ENCODE measurements at places on chromosomes 13 and 19.
A peak's percentile ranks its signal among the peaks of the same experiment; 100 is the strongest.

- DNase-seq, result no peak
Observed at GRCh38 chr13:79258489-79258888, 147.6 kb downstream of the RBM26 start.

DNA sequence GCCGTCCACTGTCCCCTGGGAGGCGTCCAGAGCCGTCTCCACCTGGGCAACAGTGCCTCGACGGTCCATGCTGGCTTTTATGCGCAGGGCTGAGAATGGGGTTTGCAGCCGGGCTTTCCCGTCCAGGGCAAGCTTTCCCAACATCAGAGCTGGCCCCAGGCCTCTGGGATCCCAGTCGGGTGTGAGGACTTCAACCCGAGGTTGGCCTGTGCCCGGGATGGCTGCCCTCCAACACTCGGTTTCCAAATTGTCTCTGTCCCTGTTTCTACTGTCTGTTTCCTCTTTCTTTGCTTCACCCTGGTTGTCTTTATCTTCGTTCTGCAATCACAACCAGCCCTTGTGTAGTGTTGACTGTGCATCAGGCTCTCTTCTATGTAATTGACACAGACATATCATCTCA is at the start of gene IFNL4:
IFNL4 (minus strand) TSS at position 51 of the 400 bp plus-strand sequence.
- DNase-seq, result no peak

DNA sequence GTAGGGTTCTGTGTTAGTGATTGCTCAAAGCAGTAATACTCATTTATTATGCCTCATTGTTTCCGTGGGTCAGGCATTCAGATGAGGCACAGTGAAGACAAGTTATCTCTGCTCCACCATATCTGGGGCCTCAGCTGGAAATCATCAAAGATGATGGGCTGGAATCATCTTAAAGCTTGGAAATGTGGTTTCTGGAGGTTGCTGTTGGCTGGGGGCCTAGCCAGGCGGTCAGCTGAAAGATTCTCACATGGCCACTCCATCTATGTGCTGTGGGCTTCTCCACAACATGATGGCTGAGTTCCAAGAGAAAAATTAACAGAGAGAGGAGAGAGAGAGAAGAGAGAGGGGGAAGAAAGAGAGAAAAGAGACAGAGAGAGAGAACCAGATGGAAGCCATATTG is 75.5 kb downstream of the OLFM4 start:
- no peak for DNase-seq

DNA sequence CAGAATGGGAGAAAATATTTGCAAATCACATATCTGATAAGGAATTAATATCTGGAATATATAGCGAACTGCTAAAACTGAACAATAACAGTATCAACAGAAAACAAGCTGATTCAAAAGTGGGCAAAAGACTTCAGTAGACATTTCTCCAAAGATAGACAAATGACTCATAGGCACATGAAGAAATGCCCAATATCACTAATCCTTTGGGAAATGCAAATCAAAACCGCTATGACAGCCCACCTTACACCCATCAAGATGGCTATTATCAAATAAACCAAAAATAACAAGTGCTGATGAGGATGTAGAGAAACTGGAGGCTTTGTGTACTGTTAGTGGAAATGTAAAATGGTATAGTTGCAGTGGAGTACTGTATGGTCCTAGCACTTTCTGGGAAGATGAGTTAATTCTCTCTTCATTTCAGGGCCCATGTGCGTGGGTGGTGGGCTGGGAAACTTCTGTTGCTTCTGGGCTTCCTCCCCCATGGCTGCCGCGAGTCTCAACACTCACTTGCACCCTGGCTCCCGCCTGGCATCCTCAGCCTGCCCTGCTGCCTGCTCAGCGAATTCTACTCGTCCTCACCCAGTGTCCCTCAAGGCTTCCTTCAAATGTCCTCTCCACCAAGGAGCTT is 12.4 kb upstream of the GJA3 start:
- no peak for DNase-seq

DNA sequence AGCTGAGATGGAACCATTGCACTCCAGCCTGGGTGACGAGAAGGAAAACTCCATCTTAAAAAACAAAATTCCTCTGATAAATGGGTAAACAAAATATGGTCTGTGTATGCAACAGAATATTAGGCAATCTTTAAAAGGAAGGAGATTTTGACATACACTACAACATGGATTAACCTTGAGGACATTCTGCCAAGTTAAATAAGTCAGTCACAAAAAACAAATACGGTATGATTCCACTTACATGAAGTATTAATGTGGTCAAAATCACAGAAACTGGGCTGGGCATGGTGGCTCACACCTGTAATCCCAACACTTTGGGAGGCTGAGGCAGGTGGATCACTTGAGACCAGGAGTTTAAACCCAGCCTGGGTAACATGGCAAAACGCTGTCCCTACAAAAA is 3.0 kb upstream of the ZNF444 start:
- DNase-seq, result no peak

GRCh38 chr13:113604186-113604585 is 19.6 kb downstream of the TFDP1 start:
- peak; percentile 77 for DNase-seq

GRCh38 chr19:30696514-30696913 is 324.3 kb downstream of the ZNF536 start:
- DNase-seq, result no peak

- no peak for DNase-seq
Observed at GRCh38 chr13:76790980-76791819, 95.0 kb downstream of the KCTD12 start.

- no peak for DNase-seq
Observed at GRCh38 chr13:34372581-34372980, 554.6 kb downstream of the RFC3 start.

DNA sequence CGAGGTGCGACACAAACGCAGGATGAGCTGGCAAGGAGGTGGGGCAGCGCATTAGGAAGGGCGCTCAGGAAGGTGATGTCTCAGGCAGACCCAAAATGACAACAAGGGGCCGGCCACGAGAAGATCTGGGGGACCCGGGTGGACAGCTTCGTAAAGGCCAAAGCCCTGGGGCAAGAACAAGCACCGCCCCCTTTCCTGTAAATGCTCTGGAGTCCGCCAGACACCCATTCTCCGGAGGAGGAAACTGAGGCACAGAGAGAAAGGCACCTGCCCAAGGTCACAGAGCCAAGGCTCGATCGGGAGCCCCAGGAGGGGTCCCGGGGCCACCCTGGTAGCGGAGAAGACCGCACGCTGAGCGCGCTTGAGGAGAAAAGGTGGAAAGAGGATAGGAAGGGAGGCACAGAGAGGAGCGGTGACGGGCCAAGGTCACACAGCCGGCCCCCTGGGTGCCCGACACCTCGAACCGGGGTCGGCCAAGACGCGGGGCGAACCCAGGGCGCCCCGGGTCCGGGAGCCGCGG is 571 bp downstream of the SAFB2 start:
- no peak for DNase-seq

DNA sequence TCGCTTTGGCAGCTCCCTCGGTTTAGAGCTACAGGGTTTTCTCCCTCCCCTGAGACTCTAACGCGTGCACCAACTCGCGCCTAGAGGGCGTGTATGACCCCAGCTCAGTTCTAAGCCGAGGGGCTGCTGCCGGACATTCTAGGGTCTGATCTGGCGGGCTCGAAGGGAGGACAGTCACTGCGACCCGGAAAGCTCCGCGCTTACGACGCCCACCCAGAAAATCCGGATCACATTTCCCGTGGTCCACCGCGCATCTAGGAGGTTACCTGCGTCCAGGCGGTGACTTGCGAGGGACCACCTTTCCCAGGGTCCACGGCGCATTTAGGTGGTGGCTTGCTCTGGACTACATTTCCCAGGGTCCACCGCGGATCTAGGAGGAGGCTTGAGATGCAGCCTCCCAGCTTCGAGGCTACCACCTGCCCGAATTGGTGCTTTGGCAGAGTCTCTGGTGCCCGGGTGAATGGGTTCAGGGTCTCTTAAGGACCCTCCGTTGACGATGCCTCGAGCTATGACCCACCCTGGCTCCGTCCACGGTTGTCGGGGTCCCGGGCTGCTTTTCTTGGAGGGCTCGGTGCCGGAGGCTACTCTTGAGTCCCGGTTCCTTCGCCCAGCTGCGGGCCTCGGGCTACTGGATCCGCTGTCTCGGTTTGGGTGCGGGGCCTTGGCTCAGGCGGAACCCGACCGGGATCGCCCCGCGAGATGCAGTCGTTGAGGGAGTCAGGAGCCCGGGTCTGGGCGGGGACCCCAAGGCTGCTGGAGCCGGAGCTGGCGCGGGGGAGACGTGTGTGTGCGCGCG is 30.5 kb downstream of the ZNF146 start:
- DNase-seq, result peak; percentile 32

DNA sequence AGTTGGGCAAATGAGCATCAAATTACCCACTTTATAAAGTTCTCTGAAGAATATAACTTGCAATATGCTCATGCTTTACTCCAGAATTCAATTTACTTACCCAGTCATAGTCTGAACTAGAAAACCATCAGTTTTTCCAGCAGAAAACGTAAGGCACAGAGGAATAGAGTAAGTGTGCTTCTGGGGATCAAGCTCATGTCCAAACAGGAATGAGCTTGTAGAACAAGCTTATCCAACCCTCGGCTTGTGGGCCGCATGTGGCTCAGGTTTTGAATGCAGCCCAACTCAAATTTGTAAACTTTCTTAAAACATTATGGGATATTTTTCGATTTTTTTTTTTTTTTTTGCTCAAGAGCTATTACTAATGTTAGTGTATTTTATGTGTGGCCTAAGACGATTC is 308.5 kb upstream of the KLF12 start:
- DNase-seq, result no peak

- DNase-seq, result no peak
Observed at GRCh38 chr13:19075418-19075817, 106.2 kb downstream of the TUBA3C start.

GRCh38 chr13:51734786-51735185 is 69.2 kb downstream of the DHRS12 start:
- no peak for DNase-seq

GRCh38 chr19:43700395-43701000 is 15.4 kb upstream of the IRGC start:
- no peak for DNase-seq

DNA sequence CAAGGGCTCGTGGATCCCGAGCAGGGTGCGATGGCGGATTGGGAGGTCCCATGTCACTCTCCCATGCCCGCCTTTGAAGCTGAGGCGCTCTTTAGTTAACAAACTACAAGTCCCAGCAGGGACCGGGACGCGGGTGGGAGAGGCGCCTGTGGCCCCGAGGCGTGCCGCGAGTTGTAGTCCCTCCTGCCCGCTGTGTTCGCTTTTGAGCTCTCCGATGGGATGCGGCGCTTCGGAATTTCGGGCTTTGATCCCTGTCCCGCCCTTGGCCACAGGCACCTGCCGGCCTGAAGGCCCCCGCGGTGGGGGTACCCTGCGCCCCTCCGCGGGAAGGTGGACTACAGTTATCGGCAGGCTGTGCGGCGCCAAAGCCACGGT is 11.0 kb downstream of the CYTH2 start:
- no peak for DNase-seq

DNA sequence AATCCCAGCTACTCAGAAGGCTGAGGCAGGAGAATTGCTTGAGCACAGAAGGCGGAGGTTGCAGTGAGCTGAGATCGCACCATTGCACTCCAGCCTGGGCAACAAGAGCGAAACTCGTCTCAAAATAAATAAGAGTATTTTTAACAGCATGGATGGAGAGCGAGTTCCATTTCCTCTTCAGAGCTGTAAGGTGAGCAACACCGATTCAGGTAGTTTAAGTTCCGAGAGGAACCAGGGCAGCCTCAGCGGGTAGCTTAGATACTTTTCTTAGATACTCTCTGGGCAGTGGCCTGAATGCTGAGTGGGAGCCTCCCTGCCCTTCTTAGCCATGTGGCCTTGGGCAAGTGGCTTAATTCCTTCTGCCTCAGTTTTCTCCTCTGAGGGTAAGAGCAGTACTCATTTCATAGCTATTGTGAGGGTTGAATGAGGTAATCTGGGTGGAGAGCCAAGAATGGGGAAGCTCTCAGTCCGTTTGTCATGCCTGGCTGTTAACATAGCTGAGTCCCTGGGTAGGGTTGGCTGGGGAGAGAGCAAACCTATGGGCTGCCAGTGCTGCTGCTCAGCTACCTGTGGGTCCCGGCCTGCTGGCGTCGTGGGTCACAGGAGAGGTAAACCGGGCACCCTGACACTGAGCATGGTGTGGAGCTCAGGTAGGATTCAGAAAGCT is 4.1 kb downstream of the ATP11A start:
- DNase-seq, result no peak

- DNase-seq, result peak; percentile 30
Observed at GRCh38 chr19:6519289-6519688, 11.5 kb upstream of the TNFSF9 start.

DNA sequence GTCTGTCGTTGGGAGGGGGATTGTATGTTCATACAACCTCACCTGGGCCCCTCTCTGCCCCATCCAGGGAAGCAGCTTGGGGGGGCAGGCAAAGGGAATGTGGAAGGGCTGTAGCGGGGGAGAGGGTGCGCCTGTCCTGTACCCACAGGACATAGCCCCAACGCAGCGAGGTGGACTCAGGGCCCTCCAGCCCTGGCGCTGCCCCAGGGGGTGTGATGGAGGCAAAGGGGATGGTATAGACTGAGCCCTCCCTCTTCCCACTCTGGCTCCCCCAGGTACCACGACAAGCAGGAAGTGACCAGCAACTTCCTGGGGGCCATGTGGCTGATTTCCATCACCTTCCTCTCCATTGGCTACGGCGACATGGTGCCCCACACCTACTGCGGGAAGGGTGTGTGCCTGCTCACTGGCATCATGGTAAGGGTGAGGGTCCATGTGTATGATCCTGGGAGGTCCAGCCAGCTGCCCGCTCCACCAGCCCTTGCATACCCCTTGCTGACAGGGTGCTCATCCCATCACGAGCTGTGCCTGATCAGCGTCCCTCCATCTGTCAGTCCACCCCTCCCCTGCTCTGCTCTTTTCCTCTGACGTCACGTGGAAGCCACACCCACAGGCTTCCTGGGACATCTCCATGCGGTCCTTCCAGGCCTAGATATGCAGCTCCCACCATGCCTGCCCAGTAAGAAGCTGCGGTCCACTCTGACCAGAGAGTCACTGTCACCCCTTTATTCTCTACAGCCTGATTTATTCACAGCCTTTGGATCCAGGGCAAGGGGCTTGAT is 18.3 kb downstream of the KCNN1 start:
- no peak for DNase-seq

DNA sequence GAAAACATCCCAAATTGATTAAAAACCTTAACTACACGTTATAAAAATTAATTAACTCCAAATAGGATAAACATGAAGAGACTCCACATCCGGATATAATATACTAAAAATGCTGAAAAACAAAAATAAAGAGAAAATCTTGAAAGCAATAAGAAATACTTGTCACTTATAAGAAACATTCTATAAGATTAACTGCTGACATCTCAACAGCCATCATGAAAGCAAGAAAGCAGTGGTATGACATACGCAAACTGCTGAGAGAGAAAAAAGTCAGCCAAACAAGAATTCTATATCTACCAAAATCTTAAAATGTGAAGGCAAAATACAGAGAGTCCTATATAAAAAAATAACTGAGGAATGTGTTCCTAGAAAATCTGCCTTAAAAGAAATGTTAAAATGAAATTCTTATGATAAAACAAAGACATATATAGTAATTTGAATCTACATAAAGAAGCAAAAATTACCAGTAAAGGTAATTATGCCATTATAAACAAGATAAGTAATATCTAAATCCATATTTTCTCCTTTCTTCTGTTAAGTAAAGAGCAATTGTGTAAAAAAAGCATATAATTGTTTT is 1851.1 kb downstream of the PCDH9 start:
- no peak for DNase-seq
